GDM1 (cell line): ENCODE measurements at places on chromosomes 2 and 18.

- DNase-seq: no peak
Observed at GRCh38 chr2:8626572-8626971, 55.3 kb upstream of the ID2 start.

GRCh38 chr2:159758686-159759085, 39.3 kb downstream of the CD302 start:
- no peak for DNase-seq

GRCh38 chr2:46438794-46439193, 40.6 kb upstream of the TMEM247 start:
- no peak for DNase-seq

DNA sequence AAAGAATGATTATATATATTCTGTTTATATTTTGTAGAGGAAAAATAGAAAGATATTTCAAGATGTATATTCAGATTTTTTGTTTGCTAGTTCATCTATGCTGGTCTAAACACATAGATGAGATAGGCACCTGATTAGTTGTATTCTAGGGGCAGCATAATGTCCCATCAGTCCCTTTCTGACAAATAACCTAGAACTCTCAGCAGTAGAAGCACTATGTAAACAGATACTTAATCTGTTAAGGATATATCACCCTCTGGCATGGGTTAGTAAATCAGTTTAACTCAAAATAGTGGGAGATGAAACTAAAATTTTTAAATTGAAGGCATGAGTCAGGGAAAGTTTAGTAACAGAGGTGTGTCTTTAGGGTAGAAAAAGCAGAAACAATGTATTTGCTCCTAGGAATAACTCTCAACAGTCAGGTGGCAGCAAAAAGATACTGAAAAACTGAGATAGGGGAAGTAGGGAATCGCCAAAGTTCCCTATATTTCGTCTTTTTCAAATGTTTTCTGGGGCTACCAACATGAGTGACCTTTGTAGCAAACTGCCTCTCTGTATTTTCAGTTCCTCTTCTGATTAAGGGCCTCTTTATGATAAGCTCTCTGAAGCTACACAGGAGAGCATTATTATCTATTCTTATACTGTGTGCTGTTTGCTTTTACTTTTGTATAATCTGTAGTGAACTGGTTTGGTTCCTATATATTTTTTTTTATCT, 5.7 kb downstream of the PPP1R1C start:
- DNase-seq: no peak

DNA sequence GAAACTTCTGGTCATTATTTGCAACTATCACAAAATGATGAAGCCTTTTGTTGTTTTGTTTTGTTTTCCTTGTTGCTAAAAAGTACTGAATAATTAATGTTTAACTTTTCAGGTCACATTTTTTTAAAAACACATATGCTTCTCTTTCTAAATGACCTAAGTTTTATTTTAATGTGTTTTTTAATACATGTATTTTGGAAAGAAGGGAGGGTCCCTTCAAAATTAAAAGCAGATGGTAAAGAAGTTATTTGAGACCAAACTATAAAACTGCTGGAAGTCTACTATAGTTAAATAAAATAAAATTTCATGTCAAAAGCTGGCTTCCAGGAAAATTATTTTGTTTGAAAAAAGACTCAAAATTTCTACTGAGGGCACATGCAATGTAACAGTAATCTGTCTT, 39.5 kb upstream of the ASNSD1 start:
- no peak for DNase-seq

- DNase-seq: no peak
Observed at GRCh38 chr18:56606618-56607017, 31.8 kb downstream of the TXNL1 start.

DNA sequence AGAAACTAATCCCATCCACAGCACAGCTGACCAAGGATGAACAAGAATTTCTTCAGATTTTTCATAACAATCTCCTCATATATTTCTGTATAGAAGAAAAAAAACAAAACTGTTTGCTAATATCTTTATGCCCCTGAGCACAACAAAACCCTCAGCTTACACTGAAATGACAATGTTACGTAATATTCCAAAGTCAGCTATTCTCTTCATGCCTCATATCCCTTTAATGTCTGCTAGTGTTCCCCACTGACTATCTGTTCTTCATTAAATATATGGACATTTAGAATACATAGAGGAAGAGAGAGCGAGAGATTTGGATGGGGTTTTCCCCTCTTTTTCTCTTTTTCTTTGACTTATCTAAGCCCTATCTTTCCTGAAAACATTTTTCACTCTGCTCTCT, 87.9 kb upstream of the GULP1 start:
- DNase-seq: no peak

- DNase-seq: no peak
Observed at GRCh38 chr2:51028829-51029228, 3.1 kb downstream of the NRXN1 start.

DNA sequence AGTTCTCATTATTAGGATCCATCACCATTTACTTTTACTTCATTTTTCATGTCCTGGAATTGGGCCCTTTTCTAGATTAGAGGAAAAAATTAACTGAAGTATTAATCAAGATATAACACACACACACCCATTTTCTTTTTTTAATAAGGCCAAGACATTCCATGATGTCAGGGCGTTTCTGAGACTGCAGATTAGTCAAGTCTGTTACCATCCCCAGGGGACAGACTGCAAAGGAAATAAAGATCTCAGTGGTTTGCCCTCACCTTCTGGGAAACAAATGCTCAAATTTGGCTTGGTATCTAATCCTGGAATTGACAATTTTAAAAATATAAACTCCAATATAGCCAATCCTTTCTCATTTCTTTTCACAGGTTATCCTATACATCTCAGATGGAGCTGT, 27.4 kb downstream of the RMP24 start:
- DNase-seq: no peak

- no peak for DNase-seq
Observed at GRCh38 chr2:8452296-8452695, 229.6 kb upstream of the ID2 start.

DNA sequence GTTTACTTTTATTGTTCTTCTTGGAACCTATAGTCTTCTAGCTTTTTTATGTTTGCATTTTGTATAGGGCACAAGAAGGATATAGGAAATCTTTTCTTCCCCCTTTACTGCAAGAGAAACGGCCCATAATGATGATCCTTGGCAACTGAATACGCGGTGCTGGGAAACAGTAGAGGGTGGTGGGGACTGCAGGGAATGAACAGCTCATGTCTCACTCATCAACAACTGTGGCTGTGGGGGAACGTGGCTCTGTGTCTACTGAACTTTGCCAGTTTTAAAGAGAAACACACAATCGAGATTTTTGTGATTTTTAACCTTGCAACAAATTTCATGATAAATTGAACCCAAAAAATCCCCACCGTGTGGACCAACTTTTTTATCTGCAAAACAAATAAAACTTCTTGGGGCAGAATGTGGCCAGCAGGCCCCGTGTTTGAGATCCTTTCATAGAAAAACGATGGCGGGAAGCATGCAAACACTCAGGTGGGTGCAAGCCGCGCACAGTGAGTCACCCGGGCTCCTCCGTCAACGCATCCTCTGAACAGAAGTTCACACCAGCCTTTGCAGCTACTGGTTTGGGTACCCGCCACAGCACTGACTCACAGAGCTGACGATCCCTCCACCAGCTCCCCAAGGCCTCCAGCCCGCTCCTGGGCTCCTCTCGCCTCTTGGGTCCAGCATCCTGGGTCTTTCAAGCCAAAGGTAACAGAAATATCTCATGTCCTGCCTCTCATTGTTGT, 149.3 kb downstream of the COL6A3 start:
- no peak for DNase-seq

GRCh38 chr2:189249901-189250300, 70.3 kb upstream of the COL5A2 start:
- no peak for DNase-seq

GRCh38 chr2:85994897-85995647, 106.3 kb upstream of the ST3GAL5 start:
- no peak for DNase-seq
